Upper lobe of left lung (tissue), 6 donors: ENCODE measurements at places on chromosomes 2 and 18. TPM values are rescaled to one million over a fixed set of nuclear protein-coding genes. Genes with fewer than 3 reads are reported as not detected.
A peak's percentile ranks its signal among the peaks of the same experiment; 100 is the strongest.

- no peaks in the 10 kb centered on the region for H3K4me1 ChIP-seq
- H3K27ac ChIP-seq = no peak overlapping the region
- DNase-seq = no peak
- H3K27me3 ChIP-seq = no peaks in the 10 kb centered on the region
Measured at GRCh38 chr2:8367833-8368232, 314.0 kb upstream of the ID2 start.

DNA sequence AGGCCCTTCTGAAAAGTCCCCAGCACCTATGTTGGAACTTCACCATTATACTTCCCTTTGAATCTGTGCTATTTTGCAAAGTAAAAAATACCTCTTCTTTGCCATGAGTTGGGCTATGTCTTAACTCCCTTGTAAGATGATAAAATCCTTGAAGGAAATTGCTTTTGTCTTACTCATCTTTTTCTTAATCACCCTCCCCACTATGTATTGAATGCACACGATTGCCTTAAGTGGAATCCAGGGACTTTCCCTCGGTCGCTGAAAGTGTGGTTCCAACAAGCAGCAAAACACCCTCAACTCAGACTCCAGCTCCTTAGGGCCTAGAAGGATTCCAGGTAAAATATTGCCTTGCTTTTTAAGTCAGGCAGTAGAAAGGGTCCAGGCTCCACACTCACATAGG, 173.2 kb upstream of the ARL4C start:
- H3K36me3 ChIP-seq = no peaks in the 10 kb centered on the region
- H3K4me1 ChIP-seq = no peaks in the 10 kb centered on the region
- no peak for DNase-seq
- H3K27me3 ChIP-seq = no peaks in the 10 kb centered on the region
- H3K4me3 ChIP-seq = no peak overlapping the region

The SMARCAL1 gene
- total RNA-seq = 22.3 TPM

- H3K27ac ChIP-seq = no peak overlapping the region
- no peak overlapping the region for H3K4me3 ChIP-seq
- DNase-seq = no peak
- H3K4me1 ChIP-seq = no peaks in the 10 kb centered on the region
Measured at GRCh38 chr18:73563345-73563744, 584.3 kb downstream of the FBXO15 start.

The YWHAQ gene
- 83.1 TPM for total RNA-seq

GRCh38 chr2:205500065-205500464, 182.2 kb upstream of the NRP2 start:
- H3K27ac ChIP-seq = no peak overlapping the region
- H3K4me3 ChIP-seq = no peak overlapping the region
- no peaks in the 10 kb centered on the region for H3K27me3 ChIP-seq
- H3K36me3 ChIP-seq = no peaks in the 10 kb centered on the region

GRCh38 chr2:190465060-190465459, 56.9 kb downstream of the MFSD6 start:
- H3K36me3 ChIP-seq = no peaks in the 10 kb centered on the region
- H3K27me3 ChIP-seq = no peaks in the 10 kb centered on the region
- no peak for DNase-seq
- H3K27ac ChIP-seq = no peak overlapping the region
- no peak overlapping the region for H3K4me3 ChIP-seq
- H3K4me1 ChIP-seq = peaks cover 28% of the 10 kb centered on the region

- H3K27ac ChIP-seq = no peak overlapping the region
- peaks cover 5% of the 10 kb centered on the region for H3K4me1 ChIP-seq
- H3K27me3 ChIP-seq = no peaks in the 10 kb centered on the region
- H3K4me3 ChIP-seq = no peak overlapping the region
- H3K36me3 ChIP-seq = peaks cover 13% of the 10 kb centered on the region
Measured at GRCh38 chr2:202221873-202222272, 16.5 kb downstream of the SUMO1 start.

- no peak for DNase-seq
- no peaks in the 10 kb centered on the region for H3K36me3 ChIP-seq
- H3K4me1 ChIP-seq = no peaks in the 10 kb centered on the region
Measured at GRCh38 chr2:142883526-142883925, 6.1 kb downstream of the KYNU start.

DNA sequence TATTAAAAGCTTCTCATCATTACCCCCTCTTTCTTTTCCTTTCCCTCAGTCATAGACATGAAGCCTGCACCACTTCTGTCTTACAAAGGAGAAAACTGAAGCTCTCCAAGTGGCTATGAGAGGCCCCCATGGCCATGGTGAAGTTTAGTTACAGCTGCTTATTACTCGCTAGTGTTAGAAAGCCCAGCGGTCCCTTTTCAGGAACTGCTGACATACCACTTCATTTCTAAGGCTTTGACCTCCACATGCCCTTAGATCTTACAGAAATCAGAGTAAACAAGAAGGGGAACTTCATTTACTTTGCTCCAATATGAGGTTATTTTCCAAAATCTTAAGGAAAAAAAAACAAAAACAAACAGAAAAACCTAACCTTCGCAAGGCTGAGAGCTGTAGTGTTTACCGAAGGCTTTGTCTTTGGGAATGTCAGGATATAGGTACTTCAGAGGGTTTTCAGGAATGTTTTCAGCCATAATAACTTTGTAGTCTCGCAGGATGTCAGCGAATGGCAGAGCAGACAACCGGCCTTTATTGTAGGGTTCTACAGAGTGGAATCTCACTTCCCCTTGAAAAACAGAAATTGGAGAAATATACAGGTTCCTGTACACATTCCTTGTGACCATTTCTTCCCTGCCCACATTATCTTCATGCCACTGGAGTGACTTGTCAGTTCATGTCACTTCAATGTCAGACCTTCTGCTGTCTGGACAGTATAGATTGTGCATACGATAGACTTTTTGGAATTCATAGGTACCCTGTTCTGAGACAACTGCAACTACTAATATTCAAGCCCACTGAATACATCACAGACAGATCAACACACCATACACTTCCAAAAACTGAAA, 18.8 kb upstream of the STAT1 start:
- no peak for DNase-seq
- no peaks in the 10 kb centered on the region for H3K27me3 ChIP-seq
- no peaks in the 10 kb centered on the region for H3K36me3 ChIP-seq
- peak overlapping the region; percentile 1 for H3K27ac ChIP-seq

DNA sequence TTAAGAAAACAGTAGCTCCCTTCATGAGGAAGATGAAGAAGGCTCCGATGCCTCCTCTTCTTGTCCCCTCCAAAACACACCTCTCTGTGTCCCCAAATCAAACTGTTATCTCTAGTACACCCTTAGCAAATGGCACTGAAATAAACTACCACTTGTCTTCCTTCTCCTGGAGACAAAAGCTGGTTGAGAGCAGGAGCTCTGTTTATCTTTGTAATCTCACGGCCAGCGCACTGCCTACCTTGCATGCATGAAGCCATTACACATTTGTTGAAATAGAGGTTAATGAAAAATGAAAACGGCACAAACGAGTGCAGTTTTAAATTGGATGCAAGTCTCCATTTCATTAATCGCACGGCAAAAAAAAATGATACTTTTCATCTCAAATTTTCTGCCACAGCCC, 113.7 kb downstream of the EPB41L3 start:
- no peaks in the 10 kb centered on the region for H3K27me3 ChIP-seq
- H3K4me3 ChIP-seq = no peak overlapping the region
- H3K4me1 ChIP-seq = no peaks in the 10 kb centered on the region
- no peak overlapping the region for H3K27ac ChIP-seq

GRCh38 chr2:98460573-98461497, 16.2 kb downstream of the INPP4A start:
- H3K27me3 ChIP-seq = no peaks in the 10 kb centered on the region
- H3K4me1 ChIP-seq = peaks cover 55% of the 10 kb centered on the region
- peak overlapping the region; percentile 50 for H3K27ac ChIP-seq
- H3K36me3 ChIP-seq = no peaks in the 10 kb centered on the region
- no peak for DNase-seq

GRCh38 chr2:26585966-26586365, 55.2 kb downstream of the CIB4 start:
- no peak overlapping the region for H3K4me3 ChIP-seq
- no peaks in the 10 kb centered on the region for H3K4me1 ChIP-seq
- DNase-seq = peak; percentile 6
- H3K27me3 ChIP-seq = no peaks in the 10 kb centered on the region

DNA sequence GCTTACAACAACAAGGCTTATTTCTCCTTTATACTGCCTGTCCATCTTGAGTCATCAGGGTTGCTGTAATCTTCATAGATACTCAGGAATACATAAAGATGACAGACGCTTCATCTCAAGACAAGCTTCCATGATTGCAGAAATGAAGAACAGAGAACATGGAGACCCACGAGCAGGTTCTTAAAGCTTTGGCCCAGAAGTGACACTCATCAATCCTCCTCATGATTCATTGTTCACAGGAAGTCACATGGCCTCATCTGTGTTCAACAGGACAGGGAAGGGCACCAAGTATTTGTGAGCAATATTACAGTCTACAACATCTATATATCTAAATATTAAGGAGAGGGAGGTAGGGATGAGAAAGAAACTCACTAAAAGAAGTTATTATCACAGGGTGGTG, 36.5 kb upstream of the PGAP1 start:
- DNase-seq = no peak
- H3K27ac ChIP-seq = no peak overlapping the region

- H3K27me3 ChIP-seq = no peaks in the 10 kb centered on the region
- H3K36me3 ChIP-seq = no peaks in the 10 kb centered on the region
- H3K4me1 ChIP-seq = no peaks in the 10 kb centered on the region
- no peak overlapping the region for H3K27ac ChIP-seq
- DNase-seq = no peak
Measured at GRCh38 chr2:174121175-174121574, 127.2 kb downstream of the OLA1 start.

The CUL3 gene
- total RNA-seq = 36.7 TPM

- no peak overlapping the region for H3K4me3 ChIP-seq
- no peaks in the 10 kb centered on the region for H3K36me3 ChIP-seq
- peaks cover 10% of the 10 kb centered on the region for H3K4me1 ChIP-seq
- no peaks in the 10 kb centered on the region for H3K27me3 ChIP-seq
Measured at GRCh38 chr2:72696559-72696958, 129.3 kb downstream of the EXOC6B start.

GRCh38 chr2:195533771-195534642, 123.0 kb upstream of the SLC39A10 start:
- DNase-seq = peak; percentile 56
- H3K27me3 ChIP-seq = no peaks in the 10 kb centered on the region
- H3K36me3 ChIP-seq = no peaks in the 10 kb centered on the region
- peak overlapping the region; percentile 17 for H3K27ac ChIP-seq

GRCh38 chr2:41722668-41723369, 325.0 kb upstream of the PKDCC start:
- DNase-seq = no peak
- H3K27me3 ChIP-seq = no peaks in the 10 kb centered on the region
- H3K4me3 ChIP-seq = no peak overlapping the region
- H3K27ac ChIP-seq = no peak overlapping the region

DNA sequence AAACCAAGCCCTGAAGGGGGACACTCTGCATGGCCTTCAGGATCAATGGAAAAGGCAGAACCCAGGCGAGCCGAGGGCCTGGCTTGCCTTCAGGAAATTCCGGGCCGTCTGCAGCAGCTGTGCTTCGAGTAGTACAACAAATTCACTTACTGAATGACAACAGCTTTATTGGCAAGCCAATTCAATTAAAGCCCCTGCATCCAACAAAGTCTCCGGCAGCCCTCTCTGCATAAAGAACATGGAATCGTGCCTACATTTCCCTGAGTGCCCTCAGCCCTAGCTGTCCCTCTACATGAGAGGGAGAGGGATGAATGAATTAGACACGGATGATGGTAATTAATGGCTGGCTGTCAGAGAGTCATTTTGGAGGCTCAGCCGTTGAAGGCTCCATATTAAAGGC, 189.0 kb downstream of the BCL11A start:
- H3K4me1 ChIP-seq = no peaks in the 10 kb centered on the region
- no peaks in the 10 kb centered on the region for H3K36me3 ChIP-seq
- no peaks in the 10 kb centered on the region for H3K27me3 ChIP-seq
- H3K4me3 ChIP-seq = no peak overlapping the region

- no peaks in the 10 kb centered on the region for H3K27me3 ChIP-seq
- no peaks in the 10 kb centered on the region for H3K36me3 ChIP-seq
- peak overlapping the region; percentile 69 for H3K27ac ChIP-seq
- no peak for DNase-seq
- no peak overlapping the region for H3K4me3 ChIP-seq
- peaks cover 58% of the 10 kb centered on the region for H3K4me1 ChIP-seq
Measured at GRCh38 chr2:109320195-109320922, 191.4 kb downstream of the SH3RF3 start.

DNA sequence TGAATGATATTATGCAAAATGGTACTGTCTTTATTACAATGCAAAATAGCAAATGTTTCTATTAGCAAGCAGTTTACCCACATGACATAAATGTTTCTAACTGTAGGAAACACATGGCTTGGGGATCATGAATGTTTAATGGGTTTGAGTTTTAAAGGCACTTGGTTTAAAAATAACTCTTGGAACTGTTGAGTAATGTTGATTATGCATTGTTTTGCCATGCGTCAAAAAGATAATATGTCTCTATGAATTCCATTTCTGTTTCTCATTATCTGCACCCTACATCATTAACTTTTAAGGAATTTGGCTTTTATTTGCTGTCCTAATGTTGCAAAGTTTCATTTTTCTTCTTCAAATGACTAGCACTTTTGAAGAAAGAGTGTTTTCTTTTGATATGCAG, 1355.5 kb downstream of the SUCLG1 start:
- DNase-seq = no peak
- no peaks in the 10 kb centered on the region for H3K27me3 ChIP-seq
- H3K4me3 ChIP-seq = no peak overlapping the region
- no peaks in the 10 kb centered on the region for H3K4me1 ChIP-seq
- H3K27ac ChIP-seq = no peak overlapping the region

- no peak for DNase-seq
- peaks cover 7% of the 10 kb centered on the region for H3K4me1 ChIP-seq
- H3K27me3 ChIP-seq = no peaks in the 10 kb centered on the region
- no peak overlapping the region for H3K4me3 ChIP-seq
Measured at GRCh38 chr2:37869771-37870170, 55.3 kb upstream of the RMDN2 start.

The DPY30 gene
- total RNA-seq = 10.1 TPM

DNA sequence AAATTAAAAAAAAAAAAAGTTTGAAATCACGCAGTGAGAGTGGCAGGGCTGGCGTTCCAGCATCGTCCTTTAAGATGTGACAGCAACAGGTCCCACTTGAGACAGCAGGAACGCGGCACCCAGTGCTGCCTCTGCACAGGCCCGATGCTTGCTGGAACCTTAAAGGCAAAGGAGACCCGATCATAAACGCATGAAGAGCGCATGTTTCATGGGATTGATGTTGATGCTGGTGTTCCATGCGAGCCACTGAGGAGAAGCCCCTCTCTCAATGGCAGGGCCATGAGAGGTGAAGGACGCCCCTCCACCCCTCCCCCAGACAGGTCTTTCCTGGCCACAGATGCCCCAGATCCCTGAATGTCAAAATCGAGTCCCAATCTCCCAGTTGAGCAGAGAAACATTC, 17.9 kb upstream of the ALPI start:
- H3K36me3 ChIP-seq = no peaks in the 10 kb centered on the region
- H3K4me3 ChIP-seq = no peak overlapping the region
- no peak overlapping the region for H3K27ac ChIP-seq

The ADAM23 gene
- total RNA-seq = 3.5 TPM

The C2orf42 gene
- total RNA-seq = 9.8 TPM
